ENCODE measurements at places on chromosomes 1 and 21.

DNA sequence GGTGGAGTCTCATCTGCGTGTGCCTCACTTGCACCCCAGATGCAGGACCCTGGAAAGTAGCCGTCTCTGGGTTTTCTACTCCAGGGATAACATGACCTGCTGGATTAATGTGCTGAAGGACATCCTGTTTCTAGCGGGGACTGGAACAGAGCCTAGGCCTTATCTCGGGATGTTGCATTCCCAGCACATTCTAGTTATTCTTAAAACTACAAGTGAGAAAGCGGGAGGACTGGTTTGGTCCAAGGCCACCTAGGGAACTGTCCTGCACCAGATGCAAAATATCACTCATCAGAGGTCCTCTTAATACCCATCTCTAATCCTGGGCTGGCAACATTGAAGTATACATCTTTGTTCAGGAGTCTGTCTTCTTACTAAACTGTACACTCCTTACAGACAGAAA is 179.9 kb downstream of the ZC3H11B start:
- DNase-seq = no peak

DNA sequence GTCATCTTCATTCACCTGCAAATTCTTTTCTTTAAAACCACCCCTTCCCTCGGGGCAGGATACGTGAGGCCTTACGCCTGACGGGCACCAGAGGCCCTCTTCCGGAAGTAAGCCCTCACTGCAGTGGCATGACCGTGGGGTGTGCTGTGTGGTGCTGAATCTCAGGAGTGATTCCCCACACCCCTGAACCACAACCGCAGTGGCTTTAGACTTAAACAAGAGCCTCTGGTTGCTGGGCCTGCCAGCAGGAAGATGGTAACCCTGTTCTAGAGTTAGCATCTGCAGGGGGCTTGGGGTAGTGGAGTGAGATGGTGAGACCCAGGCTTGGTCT is 12.1 kb downstream of the BSND start:
- DNase-seq = no peak

DNA sequence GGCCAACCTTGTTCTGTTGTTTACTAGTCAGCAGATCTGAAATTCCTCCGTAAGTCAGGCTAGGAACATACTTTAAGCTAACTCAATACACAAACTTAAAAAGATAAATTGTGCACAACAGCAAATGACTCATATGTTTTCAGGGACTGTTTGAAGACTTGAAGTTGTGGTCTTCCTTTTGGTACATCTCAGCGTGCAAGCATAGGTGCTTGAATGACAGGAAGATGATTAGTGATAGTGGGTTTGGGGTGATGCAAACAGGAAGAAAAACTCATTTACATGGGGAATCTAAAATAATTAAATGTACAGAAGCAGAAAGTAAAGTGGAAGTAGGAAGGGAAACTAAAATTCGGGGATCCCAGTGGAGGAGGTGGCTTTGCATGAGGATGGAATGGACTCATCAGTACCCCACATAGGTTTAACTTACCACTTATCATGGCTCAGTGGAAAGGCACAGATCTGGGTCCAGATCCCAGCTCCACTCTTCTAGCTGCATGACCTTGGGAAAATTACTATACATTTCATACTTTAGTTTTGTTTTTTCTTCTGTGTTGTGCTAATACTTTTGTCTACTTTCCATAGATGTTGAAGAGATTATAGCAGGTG is 122.3 kb downstream of the XCL2 start:
- no peak for DNase-seq

DNA sequence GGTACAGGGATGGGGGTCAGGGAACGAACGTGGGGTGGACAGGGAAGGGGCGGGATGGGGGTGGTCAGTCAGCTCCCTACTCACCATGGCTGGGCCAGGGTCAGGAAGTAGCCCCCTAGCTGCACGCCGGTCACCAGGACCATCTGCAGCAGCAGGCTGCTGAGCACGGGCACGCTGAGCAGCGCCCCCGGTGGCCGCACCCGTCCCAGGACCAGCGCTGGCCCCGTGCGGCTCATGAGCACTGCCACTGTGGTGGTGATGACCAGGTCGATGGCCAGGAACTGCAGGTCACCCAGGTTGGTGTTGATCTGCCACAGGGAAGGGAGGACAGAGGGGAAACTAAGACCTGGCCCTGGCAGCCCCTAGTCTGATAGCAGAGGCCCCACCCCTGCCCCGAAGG is 6.5 kb upstream of the MFAP2 start:
- DNase-seq = no peak

- DNase-seq = no peak
These were observed 24.6 kb downstream of the GALNT2 start for GRCh38 chr1:230091473-230092231.

Measured in GM03348 (cell line).